ENCODE measurements at places on chromosomes 11 and 22.

GRCh38 chr11:128568166-128568778, 19.1 kb downstream of the ETS1 start:
- no peak for DNase-seq

- DNase-seq: peak; percentile 56
These were observed 6.9 kb upstream of the P4HA3 start for GRCh38 chr11:74318241-74318932.

GRCh38 chr11:36313750-36314433, 17.8 kb downstream of the PRR5L start:
- no peak for DNase-seq

DNA sequence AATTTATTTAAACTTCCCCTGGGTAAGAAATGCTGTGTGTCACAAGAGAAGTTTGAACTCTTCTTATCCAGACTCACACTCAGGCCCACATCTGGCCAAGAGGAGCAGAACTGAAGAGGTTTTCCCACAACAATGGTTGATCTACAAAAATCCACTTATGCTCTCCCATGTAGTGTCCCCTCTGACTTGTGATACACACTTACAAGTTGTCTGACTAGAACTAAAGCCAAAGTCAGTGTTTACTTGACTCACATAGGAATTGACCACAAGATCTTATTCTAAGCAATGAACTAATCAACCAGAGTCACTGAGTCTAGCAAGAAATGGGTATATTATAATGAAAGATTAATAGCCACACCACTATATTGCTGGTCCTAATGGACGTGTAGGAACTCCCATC, 133.0 kb downstream of the ATG16L2 start:
- no peak for DNase-seq

DNA sequence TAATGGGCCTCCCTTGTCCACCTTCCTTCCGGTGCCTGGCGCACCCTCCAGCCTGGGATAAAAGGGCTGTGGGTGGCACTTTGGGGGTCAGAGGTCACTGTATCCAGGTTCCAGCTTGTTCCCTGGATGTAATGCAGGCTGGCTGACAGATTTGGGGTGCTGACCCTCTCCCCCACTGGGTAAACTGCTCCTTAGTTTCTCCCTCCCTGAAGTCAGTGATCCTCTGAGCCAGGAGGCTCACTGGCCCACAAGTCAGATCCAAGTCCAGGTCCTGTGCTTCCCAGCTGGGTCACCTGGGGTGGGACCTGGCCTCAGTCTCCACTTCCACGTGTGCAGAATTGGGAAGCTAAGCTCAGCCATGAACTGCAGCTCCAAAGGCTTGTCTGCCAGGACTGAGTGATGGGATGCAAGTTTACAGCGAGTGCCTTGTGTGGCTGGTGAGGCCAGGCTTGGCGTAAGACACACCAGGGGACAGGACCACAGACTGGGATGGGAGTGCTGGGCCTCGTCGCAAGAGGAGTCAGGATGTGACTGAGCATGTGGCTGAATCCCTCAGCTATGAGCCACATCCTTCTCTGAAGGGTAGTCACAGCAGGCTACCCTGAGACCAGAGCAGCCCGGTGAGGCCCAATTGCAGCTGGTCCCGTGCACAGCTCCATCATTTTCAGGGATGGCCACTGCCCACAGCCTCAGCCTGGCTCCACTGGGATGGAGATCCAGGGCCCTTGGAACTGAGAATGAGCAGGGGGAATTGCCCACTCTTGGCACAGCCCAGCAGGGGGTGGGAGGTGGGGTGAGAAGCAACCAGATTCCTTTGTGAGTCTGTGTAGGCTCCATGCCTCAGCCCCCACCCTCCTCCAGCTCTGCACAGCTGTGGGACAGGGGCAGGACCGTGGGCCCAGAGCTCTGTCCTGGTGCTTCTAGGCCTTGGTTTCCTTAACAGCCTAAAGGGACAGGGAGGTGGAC, 7.2 kb downstream of the SHISA8 start:
- peak; percentile 16 for DNase-seq

DNA sequence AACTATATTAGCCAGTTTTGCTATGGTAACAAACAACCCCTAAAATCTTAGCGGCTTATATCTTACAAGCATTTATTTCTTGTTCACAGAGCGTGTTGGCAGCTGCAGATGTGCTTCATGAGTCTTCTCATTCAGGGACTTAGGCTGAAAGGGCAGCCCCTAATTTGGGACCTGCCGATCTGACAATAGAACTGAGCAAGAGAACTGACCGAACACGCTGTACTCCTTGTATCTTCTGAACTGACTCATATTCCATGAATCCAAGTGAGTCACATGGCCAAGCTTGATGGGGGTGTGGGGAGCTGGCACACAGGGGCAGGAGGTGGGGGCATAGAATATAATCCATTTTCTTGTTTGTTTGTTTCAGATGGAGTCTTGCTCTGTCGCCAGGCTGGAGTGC, 481.7 kb upstream of the CADM1 start:
- peak; percentile 48 for DNase-seq

Data from M059J (cell line).